NCI-H460 (cell line): ENCODE measurements at places on chromosomes 1 and 21.
A peak's percentile ranks its signal among the peaks of the same experiment; 100 is the strongest.

DNA sequence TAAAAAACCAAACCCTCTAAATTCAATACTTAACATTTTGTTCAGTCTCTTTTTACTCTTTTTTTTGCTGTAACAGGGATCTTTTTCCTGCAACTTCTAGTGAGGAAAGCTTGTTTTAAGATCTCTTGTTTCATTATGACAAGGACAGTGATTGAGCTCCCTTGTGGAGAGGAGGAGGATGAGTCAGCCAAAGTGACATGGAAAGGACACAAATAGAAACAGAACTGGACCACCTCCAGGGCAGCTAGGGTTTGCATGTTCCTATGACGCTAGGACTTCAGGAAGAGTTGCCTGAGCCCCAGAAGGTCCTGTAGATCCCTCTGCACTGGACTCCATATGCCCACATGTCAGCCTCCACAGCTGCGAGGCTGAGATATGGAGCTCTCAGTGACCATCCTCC is 212.6 kb upstream of the FAM78B start:
- peak; percentile 26 for DNase-seq

- DNase-seq: no peak
Measured at GRCh38 chr1:117128323-117129079, 7.0 kb upstream of the TRIM45 start.

GRCh38 chr1:198374288-198374687 is 166.2 kb downstream of the ATP6V1G3 start:
- no peak for DNase-seq

GRCh38 chr1:81880781-81881180 is 80.0 kb downstream of the ADGRL2 start:
- DNase-seq: no peak

DNA sequence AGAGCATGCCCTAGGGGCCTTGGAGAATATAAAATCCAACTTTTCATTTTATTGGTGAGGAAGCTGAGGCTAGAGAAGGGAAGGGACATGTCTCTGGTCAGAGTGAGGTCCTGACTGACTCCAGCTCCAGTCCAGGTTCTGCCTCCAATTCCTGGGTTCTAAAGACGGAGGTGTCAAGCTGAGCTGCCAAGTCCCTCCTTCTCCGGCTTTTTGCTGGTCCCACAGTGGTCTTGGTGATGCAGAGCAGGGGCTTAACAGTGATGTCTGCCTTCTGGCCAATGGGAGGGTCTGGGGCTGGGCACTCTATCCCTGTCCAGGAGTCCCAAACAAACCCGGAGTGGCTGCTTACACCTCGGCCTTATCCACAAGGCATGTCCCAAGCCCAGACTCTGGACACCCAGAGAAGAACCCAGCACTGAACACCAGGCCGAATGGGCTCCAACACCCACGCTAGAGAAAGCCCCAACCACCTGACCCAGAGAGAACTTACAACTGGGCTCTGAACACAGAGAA is 104.8 kb downstream of the EBNA1BP2 start:
- DNase-seq: no peak

DNA sequence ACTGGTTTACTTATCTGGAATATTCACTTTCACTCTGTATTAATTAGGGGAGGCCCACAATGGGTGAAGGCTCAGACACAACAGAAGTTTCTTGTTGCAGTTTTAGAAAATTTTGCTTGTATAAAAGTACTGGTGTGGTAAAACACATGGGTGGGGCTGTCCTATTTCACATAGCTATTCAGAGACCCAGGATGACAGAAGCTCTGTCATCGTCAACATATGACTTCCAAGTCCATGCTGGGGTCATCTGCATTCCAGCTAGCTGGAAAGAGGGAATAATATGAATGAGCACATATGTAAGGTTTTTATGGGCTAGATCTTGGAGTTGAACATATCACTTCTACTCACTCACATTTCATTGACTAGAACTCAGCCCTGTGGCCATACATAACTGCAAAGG is 166.4 kb upstream of the KCTD3 start:
- DNase-seq: no peak

GRCh38 chr1:175178456-175178855 is 14.1 kb downstream of the KIAA0040 start:
- DNase-seq: no peak

DNA sequence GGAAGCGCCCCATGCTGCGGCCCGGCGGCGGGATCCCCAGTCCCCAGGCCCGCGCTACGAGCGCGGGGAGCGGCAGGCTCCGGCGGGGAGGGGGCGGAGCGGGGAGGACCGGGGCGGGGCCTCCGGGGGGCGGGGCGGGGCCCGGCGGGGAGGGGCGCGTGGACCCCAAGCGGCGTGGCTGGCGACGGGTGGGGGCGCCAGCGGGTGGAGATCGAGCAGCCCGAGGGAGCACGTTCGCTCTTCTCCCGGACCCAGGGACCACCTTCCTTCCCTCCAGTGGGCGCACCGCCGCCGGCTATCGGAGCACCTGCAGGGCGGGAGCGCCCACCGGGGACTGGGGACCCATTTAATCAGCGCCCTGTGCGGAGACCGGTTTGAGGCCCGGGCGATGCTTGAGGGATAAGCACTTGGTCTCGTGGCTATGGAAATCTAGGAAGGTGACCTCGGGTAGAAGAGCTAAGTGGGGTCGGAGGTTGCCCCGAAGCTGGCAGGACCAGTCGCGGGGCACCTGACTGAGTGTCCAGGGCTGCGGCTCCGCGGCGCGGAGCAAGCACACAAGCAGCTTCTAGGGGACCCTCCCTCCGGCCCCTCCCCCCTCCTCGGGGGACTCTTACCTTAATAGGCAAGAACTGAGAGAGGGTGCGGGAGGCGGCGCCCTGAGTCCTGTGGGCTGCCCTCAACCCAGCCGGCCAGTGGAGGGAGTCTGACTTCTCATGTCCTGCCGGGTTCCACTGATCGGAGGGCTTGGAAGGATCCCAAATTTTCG is at the start of gene TSPAN2:
TSPAN2 (minus strand) TSS at position 84 of the 766 bp plus-strand sequence; CDS start at position 13, 71 bp downstream.
- DNase-seq: no peak

DNA sequence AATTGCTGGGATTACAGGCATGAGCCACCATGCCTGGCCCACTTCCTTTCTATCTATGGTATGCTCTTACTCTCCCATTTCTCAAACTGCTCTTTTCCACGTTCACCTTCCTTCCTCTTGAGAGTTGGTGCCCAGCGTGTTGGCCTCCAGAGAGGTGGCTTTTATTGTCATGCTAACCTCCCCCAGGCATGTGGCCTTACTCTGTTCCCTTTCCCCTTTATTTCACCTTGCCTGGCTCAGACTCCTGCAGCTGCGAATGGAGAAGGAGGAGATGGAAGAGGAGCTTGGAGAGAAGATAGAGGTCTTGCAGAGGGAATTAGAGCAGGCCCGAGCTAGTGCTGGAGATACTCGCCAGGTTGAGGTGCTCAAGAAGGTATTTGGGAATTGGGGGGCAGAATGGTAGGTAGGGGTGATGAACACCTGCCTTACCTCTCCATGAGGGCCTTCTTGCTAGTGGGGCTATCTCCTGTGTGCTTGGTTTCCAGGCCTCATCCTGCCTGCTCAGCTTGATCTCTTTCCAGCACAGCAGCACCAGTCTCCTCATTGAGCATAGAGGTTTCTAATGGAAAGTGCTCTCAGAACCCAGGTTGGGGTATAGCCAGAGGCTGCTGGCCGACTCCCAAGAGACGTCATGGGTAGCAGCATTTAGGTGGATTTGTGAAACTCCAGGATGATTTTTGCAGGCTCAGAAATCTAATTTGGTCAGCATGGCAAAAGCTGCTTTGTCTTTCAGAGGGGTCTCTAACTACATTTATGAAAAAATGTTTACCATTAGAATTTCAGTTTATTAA is 13.2 kb upstream of the TUFT1 start:
- no peak for DNase-seq

DNA sequence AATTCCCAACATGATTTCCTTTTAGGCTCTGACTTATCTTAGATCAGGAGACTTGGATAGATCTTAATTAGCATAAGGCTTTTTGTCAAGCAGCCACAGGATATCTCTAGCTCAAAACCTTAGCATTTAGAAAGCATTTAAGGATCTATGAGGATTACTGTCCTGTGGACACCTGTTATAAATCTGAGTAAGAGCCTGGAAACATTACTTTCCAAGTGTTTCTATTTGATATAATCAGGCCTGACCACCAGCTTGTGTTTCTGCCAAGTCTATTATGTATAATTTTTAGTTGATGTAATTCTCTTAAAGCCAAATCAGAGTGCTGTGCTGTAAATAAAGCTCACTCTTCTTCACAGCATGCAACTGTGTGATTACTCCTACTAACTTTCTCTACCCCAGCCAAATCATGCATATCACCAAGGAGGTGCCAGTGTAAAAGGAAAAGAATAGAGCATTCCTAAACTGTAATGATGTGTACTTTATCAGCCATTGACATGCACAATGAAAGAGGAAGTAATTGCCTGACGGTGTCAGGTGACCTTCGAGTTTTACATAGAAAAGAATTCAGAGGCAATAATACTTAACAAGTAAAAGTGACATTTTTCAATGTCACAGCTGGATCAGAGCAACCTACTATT is 309.9 kb upstream of the PRMT6 start:
- DNase-seq: no peak

DNA sequence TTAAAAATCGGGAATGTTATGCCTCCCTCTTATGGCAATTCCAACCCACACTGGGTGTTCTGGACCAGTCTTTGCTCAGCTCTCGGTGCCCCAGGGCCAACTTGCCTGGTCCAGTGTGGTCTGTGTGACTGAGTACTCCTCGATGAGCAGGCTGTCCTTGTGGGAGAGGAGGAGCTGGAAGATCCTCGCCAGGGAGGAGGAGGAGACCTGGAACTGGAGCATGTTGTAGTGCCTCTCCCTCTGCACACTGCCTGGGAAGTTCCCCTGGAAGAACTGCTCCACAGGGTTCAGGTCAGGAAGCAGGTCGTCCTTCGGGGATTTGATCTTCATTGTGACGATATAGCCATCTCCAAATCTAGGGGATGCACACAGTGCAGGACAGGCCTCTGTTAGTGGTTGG is 88.5 kb upstream of the GCLM start:
- DNase-seq: no peak

GRCh38 chr1:3056641-3057040 is 12.4 kb upstream of the PRDM16 start:
- no peak for DNase-seq

GRCh38 chr1:36537190-36537768 is 54.6 kb upstream of the CSF3R start:
- DNase-seq: no peak

DNA sequence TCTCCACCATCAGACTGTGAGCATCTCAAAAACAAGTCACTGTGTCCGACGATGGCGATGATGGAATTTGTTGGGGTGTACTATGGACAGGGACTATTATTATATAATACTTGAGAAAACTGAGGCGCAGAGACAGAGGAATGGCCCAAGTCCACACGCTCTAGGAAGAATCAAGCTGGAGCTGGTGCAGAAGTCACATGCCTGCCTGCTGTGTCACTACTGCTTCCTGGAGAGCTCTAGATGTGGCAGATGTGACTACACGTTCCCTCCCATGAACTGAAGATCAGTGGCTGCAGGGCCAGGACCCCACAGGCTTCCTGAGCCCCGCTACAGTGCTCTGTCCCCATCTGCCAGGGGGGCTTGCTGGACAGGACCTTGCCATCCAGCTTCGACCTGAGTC is 56.9 kb downstream of the TRABD2B start:
- no peak for DNase-seq

DNA sequence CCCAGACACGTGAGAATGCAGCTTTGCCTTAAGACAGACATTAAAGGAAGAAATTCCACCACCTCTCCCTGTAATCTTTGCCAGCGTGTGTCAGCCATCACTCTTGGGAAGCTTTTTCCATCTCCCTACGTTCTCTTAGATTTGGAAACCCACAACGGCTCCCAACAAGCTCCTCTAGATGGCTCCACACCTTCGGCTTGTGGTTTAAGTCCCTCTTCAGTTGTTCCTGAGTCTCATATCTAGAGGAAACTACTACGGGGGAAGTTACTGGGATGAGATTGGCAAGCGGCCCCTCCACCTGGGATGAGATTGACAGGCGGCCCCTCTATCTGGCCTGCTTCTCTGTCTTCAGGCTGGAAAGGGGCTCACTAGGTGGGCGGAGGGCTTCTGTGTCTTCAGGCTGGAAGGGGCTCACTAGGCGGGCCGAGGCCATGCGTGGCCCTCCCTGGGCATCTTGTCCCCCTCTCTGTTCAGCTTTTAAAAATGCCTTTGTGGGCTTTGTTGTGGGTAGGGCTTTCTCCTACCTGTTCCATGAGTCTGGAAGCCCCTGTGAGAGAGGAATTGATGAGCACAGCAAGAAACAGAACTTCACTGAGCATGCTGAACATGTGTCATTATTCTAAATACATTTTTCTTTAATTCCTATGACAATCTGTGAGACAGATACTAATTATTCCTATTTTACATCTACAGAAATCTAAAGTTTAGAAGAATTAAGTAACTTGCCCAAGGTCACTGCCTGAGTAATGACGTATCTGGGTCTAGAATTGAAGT is 670.5 kb downstream of the KIF26B start:
- no peak for DNase-seq

DNA sequence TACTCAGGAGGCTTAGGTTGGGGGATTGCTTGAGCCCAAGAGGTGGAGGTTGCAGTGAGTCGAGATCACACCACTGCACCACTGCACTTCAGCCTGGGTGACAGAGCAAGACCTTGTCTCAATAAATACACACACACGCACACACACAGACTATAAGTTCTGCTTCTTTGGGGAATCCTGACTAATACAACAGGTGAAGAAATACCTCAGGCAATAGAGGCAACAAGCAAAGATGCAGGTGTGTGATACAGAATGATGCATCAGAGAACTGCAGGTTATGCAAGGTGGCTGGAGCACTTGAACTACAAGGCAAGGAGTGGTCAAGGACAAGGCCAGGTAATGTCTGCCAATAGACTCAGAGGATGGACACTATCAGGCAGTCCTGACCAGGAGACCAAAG is 117.6 kb upstream of the ZNF678 start:
- DNase-seq: no peak

DNA sequence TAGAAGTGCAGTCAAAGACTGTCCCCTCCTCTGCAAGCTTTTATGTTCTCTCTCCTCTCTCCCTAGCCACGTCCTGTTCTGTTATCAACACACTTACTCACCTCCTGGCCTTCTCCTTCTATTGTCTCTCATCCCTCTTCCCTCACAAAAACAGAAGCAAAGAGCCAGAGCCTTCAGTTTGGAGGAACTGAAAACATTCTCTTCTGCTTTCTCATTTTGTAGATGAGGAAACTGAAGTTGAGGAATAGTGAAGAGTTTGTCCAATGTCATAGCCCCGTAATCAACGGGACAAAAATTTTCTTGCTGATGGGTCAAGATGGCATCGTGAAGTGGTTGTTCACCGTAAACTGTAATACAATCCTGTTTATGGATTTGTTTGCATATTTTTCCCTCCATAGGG is 1.9 kb downstream of the NLRP3 start:
- DNase-seq: no peak

- no peak for DNase-seq
Measured at GRCh38 chr1:36966242-36966641, 68.1 kb downstream of the GRIK3 start.
